ENCODE measurements at places on chromosomes 5 and 9. TPM values are rescaled to one million over a fixed set of nuclear protein-coding genes. Genes with fewer than 3 reads are reported as not detected.

DNA sequence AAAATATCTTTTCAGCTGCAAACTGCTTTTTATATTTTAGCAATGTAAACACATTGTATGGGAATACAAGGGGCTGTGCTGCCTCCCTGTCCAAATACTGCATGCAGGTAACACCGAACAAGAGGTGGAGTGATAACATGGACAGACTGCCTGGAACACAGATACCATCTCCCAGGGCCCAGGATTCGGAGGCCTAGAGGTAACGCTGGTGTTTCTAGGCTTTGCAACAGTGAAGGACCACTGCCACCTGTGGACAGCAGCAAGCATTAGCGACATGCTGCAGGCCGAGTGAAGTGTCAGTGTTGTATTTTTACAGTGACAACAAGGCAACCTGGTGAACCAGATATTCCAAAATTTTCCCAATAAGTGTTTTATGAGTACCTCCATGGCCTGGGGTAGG lies 379.1 kb downstream of the DMRT2 start:
- peak; percentile 86 for DNase-seq

DNA sequence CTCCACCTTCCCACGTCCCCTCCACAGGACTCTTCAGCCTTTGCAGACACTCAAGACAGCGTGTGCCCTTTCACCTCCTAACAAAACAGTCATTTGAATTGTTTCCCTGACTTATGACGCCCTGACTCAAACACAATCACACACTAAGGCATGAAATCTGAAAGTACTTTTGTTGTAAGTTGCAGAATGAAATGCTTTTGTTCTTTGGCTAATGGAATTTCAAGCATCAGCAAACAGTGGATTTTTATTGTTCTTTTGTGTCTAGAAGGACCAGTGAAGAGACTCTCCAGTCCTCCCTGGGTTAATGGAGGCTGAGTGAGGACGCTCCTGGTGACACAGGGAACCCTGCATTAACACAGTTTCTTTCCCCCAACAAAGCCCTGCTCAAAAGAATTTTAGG lies 380.1 kb downstream of the CTNND2 start:
- no peak for DNase-seq

DNA sequence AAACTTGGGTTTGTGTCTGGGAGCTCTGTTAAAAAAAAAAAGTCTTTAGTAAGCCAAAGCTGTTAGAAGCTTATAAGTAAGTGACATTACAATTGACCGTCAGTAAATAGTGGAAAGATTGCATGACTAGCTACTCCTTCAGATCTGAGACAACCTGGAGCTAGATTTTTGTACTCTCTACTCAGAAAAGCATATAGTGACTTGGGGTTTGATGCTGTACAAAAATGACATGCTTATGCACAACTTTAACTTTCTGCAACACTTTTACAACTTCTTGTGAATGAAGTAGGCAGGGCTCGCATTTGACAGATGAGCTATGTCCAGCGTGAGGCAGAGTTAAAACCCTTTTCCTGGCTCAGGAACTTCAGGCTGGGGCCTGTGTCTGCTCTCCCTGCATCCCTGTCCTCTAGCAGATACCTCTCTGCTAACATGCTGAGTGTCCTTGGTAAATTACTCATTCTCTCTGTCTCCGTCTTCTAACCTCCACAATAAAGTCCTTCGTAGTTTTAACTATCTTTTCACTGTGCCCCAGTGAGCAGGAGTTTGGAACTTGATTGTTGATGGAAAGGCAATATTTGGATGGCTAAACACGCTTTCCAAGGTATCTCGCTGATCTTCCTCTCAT lies 471 bp upstream of the GHR start:
- DNase-seq: no peak

DNA sequence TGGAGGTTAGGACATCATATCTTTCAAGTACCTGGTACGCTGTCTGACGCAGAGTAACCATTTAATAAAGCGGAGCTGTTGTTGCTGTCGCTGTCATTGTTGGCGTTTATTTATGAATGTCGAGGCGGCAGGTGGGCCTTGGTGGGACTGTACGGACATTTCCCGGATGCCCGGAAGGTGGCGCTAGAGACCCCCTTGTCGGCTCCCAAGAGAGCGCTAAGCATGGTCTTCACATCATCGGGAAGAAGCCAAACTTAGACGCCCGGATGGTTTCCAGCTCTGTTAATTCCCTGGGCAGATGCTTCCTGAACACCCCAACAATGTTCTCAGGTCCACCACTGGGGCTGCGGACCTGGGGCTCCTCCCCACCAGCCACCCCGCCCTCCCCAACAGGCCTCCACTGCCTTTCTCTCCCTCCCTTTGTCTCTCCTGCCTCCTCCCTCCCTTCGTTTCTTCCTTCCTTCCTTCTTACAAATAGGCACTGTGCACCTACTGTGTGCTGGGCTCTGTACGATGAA lies 54.1 kb downstream of the DUSP1 start:
- DNase-seq: peak; percentile 91

- no peak for DNase-seq
Observed at GRCh38 chr5:125829349-125829748, 593.9 kb upstream of the GRAMD2B start.

Gene GRAMD2B
- polyA plus RNA-seq: 9.2 TPM

Data from muscle of leg (tissue), 16 donors.